ENCODE measurements at places on chromosomes 3 and 15.

- DNase-seq, result no peak
These were observed 52.8 kb downstream of the LSM3 start for GRCh38 chr3:14231145-14231990.

GRCh38 chr3:185789891-185790830 is 34.7 kb downstream of the IGF2BP2 start:
- DNase-seq, result no peak

DNA sequence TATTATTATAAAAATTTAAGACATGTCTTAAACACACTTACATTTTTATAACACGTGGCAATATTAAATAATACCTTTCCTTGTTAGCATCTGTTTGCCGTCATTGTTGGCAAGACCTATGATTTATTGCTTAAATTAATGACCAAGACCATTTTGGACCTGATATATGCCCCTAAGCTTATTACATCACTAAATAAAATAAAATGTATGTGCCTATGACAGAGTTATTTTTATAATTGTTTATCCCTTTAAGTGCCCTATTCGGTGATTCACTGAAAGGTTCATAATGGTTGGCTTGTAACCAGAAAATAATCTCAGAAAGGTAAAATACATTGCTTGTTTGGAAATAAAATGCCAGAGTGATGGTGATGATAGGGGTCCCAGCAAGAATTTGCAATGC is 17.5 kb downstream of the CDIN1 start:
- DNase-seq, result no peak

- no peak for DNase-seq
These were observed 26.9 kb upstream of the WDR72 start for GRCh38 chr15:53786401-53786800.
